ENCODE measurements at places on chromosomes 6 and 20. TPM values are rescaled to one million over a fixed set of nuclear protein-coding genes. Genes with fewer than 3 reads are reported as not detected.

Gene PTGIS
- 57.8 TPM for total RNA-seq

Gene ZFAND3
- total RNA-seq = 123 TPM

Gene ARHGAP18
- 15.6 TPM for total RNA-seq

Gene MAS1
- total RNA-seq = not detected

Gene MMP24
- total RNA-seq = 0.55 TPM

Gene TUBE1
- total RNA-seq = 40.5 TPM

Gene KCNQ2
- not detected for total RNA-seq

Gene HMGCLL1
- total RNA-seq = 0.57 TPM

Gene KIAA0408
- 12.8 TPM for total RNA-seq

Gene PRPH2
- total RNA-seq = 0.91 TPM

Gene CDK19
- 12.4 TPM for total RNA-seq

Gene SLC2A10
- total RNA-seq = 25.9 TPM

Gene SIRPD
- not detected for total RNA-seq

GRCh38 chr20:14049111-14049510 is 53.8 kb downstream of the MACROD2 start:
- no peak for DNase-seq

DNA sequence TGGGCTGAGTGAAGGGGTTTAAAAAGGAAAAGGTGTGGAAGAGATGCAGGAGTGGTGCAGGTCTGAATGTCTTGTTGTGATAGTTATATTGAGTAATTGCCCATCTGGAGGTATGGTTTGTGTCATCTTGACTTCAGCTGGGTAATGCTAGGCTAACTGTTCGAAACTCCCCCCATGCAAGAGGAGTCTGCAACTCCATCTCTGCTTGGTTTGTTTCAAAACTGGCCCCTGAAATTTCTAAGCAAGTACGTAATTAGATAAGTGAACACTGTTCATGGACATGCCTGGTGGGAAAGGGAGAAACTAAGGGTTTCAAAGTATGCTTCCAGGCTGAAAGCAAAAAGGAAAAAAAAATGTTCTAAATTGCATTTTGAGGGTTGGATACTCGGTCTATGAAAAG is 17.1 kb downstream of the TTK start:
- no peak for DNase-seq

DNA sequence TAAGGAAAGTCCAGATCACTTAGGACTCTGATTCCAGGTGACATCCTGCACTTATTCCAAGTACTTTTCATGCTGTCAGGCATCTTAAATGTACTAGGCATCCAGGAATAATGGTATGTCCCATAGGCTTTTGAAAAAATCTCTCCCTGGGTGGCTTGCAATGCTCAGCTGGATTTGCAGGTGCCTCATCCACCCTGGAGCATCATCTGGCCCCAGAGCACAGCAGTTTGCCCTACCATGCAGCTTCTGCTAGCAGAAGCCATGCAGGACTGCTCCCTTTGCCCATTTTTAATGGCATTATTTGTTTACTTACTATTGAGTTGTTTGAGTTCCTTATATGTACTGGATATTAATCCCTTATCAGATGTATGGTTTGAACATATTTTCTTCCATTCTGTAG is 45.2 kb downstream of the DZANK1 start:
- no peak for DNase-seq

DNA sequence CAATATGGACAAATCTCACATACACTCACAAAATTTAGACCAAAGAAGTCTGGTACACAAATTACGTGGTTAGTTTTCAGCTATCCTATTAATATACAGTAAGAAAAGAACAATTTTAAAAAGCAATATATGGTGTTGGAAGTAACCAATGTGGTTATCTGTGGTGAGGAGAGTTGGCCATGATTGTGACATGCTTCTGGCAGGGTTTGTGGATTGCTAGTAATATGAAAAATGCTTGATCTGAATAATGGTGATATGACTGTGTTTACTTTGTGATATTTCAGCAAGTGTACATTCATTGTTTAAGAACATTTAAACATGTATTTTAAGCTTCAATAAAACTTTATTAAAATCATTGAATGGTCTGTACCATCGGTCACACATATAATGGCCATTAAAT is 99.1 kb downstream of the ADGB start:
- no peak for DNase-seq

DNA sequence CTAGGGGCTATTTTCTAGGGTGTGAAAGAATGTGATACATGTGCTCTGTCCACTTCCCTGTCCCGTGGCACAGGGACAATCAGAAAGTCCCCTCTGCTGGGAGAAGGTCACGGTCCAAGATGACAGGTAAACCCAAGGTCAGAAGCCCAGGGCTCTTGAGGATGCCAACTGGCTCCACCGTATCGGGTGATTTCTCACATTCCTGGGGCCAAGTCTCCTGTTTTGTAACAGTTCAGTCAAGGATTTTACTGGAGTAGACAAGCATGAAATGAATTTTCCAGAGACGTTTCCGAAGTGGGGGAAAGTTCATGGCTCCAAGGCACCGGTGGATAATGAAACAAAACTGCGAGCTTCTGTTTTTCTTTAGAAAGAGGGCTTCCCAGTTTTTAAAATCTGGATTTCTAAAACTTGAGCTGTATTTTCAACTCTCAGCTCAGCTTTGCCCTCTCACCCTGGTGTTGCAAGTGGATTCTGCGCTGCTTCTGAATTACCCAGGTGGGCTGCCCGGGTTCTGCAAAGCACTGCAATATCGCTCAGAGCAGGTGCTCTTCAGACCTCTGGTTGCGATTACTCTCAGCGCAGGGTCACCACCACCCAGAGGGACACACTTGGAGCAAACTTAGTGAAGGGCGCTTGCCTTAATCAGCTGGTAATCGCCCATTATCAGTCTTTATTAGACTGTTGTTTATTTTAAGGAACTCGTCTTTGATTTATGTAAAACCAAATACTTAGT is 64.4 kb upstream of the TMEM170B start:
- DNase-seq = no peak

- no peak for DNase-seq
Measured at GRCh38 chr6:69220375-69220774, 576.4 kb downstream of the LMBRD1 start.

GRCh38 chr6:44388887-44389286 is 1.4 kb downstream of the CDC5L start:
- no peak for DNase-seq

DNA sequence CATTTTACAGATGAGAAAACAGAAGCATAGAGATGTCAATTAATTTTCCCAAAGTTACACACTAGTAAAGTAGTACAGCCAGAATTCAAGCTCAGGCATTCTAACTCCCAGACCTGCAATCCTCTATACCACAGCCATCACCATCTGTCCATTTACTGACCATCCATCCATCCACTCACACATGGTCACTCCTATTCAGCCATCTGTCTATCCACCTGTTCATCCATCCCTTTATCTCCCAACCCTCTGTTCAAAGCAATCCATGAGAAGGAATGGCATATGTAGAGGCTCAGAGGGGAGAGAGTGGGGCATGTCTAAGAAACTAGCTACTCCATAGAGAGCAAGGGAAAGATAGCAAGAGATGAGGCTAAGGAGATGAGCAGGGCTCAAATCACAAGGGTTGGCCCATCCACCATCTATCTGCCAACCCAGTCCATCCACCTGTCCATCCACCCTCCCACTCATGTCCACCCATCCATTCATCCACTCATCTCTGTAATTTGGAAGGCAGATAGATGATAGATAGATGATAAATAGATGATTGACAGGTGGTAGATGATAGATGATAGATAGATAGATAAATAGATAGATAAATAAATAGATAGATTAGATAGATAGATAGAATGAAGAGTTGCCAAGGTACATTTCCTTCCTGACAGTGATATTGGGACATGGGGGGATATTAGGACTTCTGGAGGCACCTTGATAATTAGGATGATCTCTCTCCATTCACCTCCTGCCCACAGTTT is 12.2 kb upstream of the C6orf132 start:
- DNase-seq = no peak

- no peak for DNase-seq
Measured at GRCh38 chr6:104837158-104837557, 22.6 kb downstream of the HACE1 start.

GRCh38 chr6:3331494-3331893 is 72.7 kb downstream of the PSMG4 start:
- no peak for DNase-seq

DNA sequence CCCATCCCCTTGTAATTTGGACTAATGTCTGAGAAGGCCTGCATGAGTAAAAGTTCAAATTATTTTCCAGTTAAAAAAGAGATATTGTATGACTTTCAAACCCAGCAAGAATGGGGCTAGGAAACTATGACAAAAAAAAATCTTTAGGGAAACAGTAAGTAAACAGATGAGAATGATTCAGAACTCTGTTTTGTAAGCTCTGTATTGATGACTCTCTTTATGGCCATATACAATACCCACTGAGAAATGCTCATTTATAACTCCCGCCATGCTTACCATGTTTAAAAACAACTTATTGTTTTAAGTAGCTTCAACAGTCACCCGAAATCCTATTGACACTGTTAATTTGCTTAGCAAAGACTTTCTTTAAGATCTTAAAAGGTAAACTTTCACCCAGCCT is 17.2 kb upstream of the PCK1 start:
- DNase-seq = no peak

GRCh38 chr20:11429168-11429567 is 488.5 kb upstream of the BTBD3 start:
- DNase-seq = no peak

DNA sequence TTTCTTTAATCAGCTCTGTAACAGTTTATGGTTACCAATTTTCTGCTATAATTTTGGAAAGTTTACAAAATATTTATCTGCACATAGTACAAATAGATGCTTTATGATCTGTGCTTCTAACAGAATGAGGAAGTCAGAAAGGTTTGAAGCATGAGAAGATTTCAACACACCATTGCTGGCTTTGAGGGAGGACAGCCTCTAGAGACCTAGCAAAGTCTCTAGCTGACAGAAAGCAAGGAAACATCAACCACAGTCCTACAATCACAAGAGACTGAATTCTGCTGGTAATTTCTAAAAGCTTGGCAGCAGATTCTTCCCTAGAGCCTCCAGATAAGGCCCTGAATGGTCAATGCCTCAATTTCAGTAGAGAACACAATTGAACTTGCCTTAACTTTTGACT is 750.8 kb upstream of the SLC35B3 start:
- no peak for DNase-seq

GRCh38 chr20:14407336-14407735 is 69.9 kb upstream of the FLRT3 start:
- no peak for DNase-seq

DNA sequence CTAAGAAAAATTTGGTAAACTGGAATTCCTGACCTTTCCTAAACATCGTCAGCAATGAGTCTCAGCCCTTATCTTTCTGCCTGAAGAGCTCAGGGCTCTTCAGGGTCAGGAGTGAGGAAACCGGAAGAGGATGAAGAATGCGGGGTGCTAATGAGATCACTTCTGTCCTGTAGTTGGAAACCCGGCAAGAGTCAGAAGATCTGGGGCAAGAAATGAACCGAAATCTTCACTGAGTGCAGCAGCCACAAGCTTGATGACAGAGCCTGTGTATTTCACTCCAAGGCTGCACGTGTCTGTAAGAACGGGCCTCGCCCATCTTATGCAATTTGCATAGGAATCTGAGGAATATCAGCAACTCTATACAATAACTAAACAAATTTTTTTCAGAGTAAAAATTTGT is 60.4 kb upstream of the QKI start:
- no peak for DNase-seq

DNA sequence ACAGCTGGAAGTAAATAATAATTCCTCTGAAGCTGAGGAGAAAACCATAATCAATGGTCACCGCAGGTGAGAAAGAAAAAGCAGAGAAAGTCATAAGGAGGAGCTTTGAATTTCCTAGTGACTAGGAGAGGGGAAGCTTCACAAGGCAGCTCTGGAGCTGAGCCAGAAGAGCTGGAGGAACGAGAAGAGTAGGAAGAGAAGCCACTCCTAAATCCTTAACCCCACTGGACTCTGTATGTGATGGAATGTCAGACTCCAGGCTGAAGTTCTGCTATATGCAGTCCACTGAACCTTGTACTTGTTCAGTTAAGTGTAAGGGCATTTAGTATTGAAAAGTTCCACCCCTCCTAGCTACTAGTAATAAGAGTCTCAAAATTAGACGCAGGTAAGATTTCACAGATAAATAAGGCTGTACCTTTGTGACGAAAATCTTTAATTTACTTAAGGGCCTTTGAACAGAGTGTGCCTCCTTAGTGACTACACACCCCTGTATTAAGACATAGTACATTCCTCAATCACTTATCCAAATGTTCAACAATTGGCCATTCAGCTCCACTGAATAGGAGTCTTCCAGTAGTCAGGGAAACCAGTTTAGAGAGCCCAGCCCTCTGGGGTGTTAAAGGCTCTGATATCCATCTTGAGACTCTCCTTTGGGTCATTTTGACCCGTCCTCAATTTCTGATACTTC is 71.4 kb upstream of the UFL1 start:
- no peak for DNase-seq

- no peak for DNase-seq
Measured at GRCh38 chr6:127462376-127462775, 3.2 kb upstream of the KIAA0408 start.

GRCh38 chr20:17571153-17571527 is 1.3 kb downstream of the DSTN start:
- DNase-seq = no peak

GRCh38 chr20:50516180-50516934 is 6.2 kb downstream of the PTPN1 start:
- DNase-seq = no peak

- DNase-seq = no peak
Measured at GRCh38 chr6:79421707-79422484, 115.3 kb downstream of the LCA5 start.

DNA sequence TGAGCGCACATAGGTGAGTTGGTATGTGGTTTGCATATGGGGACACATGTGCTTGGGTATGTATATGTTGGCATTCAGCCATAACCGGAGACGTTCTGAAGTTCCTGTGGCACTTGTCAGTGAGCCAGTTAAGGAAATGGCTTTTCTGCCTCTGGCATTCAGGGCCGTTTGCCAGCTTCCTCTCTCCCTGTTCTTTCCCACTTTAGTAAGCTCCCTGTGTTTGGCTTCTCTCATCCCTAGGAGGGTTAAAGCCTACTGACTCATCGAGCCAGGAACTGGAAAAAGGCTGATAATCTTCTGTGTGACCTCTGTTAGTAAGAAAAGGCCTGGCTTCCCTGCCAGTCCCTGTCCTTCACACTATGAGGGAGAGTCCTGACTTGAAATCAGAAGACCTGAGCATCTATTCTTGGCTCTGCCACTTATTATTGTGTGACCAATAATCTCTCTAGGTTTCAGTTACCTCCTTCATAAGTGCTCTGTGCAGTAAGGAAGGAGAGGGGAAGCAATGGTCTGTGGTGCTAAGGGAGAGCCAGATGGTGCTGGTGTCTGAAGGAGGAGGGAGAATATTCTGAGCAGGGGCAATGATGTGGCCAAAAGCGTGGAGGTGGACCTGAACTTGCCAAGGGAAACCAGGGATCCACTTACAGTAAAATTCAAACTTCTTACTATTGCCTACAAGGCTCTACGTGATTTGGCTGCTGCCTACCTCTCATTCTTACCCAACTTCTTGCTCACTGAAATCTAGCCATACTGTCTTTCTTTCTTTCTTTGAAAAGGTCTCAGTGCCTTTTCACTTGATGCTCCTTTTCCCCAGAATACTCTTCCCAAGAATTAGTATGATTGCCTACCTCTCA is 31.4 kb downstream of the ACSS2 start:
- peak; percentile 63 for DNase-seq

GRCh38 chr6:157760137-157760536 is 62.9 kb upstream of the SNX9 start:
- DNase-seq = no peak

- no peak for DNase-seq
Measured at GRCh38 chr20:47964149-47964548, 178.9 kb upstream of the SULF2 start.

GRCh38 chr6:121678245-121678644 is 242.8 kb downstream of the GJA1 start:
- no peak for DNase-seq
